ENCODE measurements at places on chromosomes 5 and 9. TPM values are rescaled to one million over a fixed set of nuclear protein-coding genes. Genes with fewer than 3 reads are reported as not detected.
A peak's percentile ranks its signal among the peaks of the same experiment; 100 is the strongest.

PCDHB13 gene
- polyA plus RNA-seq = 1.9 TPM

CATSPER3 gene
- polyA plus RNA-seq = 1.7 TPM

FAM200C gene
- 3.3 TPM for polyA plus RNA-seq

DMRT2 gene
- polyA plus RNA-seq = 0.07 TPM

BHMT2 gene
- 1.4 TPM for polyA plus RNA-seq

DNA sequence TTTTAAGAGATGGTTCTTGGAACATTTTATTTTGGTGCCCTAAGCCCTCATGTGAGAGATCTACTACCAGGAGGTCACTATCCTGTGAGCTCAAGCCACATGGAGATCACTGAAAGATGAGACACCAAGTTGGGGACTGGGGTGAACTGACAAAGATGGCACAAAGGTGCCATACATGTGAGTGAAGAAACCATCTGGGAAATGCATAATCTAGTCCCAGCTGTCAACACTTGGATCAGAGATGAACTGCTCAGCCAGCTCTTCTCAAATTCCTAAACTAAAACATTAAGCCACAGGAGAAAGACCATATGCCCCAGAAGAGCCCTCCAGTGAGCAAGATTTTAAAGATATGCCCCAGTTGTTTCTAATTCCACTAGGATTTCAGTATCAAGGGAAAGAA, 22.2 kb upstream of the MYOT start:
- H3K4me3 ChIP-seq = no peak overlapping the region
- no peaks in the 10 kb centered on the region for H3K36me3 ChIP-seq
- no peak for DNase-seq
- H3K27ac ChIP-seq = no peak overlapping the region
- no peaks in the 10 kb centered on the region for H3K27me3 ChIP-seq
- H3K4me1 ChIP-seq = no peaks in the 10 kb centered on the region

DNA sequence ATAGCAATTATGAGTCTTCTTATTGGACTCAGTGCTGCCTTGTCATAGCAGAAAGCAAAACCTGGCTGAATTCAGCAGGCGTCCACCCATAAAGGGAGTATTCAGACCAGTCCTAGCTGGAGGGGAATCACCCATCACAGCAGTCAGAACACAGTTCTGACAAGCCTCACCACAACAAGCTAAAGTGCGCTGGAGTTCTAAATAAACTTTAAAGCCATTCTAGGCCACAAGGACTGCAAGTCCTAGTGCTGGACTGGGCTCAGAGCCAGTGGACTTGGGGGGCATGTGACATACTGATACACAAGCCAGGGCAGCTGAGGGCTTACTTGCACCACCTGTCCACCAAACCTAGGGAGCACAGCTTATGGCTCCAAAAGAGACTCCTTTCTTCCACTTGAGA, 115.3 kb upstream of the PCSK5 start:
- no peak overlapping the region for H3K27ac ChIP-seq
- no peak for DNase-seq
- no peak overlapping the region for H3K4me3 ChIP-seq
- no peaks in the 10 kb centered on the region for H3K27me3 ChIP-seq
- H3K36me3 ChIP-seq = no peaks in the 10 kb centered on the region

GRCh38 chr9:137461663-137462395, 2.7 kb upstream of the NSMF start:
- no peaks in the 10 kb centered on the region for H3K27me3 ChIP-seq
- no peak overlapping the region for H3K4me3 ChIP-seq
- H3K36me3 ChIP-seq = no peaks in the 10 kb centered on the region
- H3K27ac ChIP-seq = no peak overlapping the region
- H3K4me1 ChIP-seq = no peaks in the 10 kb centered on the region
- peak; percentile 81 for DNase-seq

GRCh38 chr5:57302164-57302563, 128.3 kb downstream of the GPBP1 start:
- DNase-seq = no peak
- no peak overlapping the region for H3K27ac ChIP-seq
- H3K4me1 ChIP-seq = no peaks in the 10 kb centered on the region
- H3K27me3 ChIP-seq = no peaks in the 10 kb centered on the region
- H3K36me3 ChIP-seq = no peaks in the 10 kb centered on the region

DNA sequence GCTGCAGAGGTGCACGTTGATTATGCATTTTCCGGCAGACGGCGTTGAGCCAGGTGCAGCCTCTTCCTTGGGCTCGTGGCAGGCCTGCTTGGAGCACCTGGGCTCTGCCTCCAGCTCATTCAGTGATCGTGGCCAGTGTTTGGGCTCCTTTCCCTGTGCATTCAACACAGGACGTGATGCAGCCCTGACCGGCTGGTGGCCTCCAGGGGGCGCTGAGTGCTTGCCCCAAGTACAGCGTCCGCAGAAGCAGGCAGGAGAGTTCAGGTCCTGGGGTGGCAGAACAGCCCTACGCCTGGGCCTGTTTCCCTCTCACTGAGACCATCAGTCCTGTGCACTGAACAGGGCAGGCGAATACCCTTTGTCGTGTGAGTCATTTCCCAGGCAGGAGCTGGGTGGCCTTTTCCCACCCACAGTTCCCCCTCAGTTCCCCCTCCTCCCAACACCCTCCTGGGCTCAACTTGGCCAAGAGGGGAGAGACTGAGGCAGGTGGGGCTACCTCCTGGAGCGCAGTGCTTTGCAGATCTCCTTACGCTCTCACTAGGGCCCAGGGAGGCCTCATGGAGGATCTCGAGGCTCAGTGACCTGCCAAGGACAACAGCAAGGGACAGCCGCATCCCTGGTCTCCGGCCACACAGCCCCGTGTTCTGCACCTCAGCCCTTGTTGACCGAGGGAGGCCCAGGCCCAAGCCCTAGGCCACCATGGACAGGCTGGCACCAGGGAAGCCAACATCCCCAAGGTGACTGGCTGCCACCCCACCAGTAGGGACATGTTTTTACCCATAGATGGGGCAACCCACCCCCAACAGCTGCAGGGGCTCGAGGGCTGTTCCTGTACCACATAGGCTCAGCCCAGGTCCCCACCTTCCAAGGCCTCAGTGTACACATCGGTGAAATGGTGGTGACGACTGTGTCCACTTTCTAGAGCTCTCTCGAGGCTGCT, 52.9 kb downstream of the LRSAM1 start:
- H3K27ac ChIP-seq = no peak overlapping the region
- H3K4me1 ChIP-seq = no peaks in the 10 kb centered on the region
- H3K27me3 ChIP-seq = no peaks in the 10 kb centered on the region
- peaks cover 10% of the 10 kb centered on the region for H3K36me3 ChIP-seq
- H3K4me3 ChIP-seq = no peak overlapping the region

DNA sequence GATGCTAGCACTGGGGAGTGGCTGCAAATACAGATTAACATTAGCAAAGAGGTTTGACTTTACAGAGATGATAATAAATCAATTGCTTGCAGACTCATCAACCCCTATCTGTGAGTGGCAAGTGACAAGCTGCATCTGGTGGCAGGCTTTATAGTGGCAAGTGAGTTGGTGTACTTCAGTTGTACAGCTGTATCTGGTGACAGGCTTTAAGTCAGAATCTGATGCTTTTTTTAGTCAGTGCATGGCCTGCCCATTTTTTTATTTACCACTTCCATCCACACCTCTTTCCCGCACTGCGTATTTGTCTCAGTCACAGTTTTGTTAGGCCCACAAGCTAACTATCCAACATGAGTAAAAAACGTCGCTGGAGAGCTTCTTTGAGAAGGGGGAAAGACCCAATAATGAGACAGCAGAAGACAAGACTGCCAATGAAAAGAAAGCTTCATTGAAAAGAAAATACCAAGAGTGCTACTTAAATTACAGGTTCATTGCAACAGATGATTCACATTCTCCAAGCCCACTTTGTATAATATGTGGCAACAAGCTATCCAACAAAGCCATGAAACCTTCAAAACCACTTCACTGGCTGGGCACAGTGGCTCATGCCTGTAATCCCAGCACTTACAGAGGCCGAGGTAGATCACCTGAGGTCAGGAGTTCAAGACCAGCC, 23.1 kb downstream of the ANP32B start:
- no peaks in the 10 kb centered on the region for H3K27me3 ChIP-seq
- H3K4me1 ChIP-seq = peaks cover 11% of the 10 kb centered on the region
- H3K36me3 ChIP-seq = peaks cover 8% of the 10 kb centered on the region

DNA sequence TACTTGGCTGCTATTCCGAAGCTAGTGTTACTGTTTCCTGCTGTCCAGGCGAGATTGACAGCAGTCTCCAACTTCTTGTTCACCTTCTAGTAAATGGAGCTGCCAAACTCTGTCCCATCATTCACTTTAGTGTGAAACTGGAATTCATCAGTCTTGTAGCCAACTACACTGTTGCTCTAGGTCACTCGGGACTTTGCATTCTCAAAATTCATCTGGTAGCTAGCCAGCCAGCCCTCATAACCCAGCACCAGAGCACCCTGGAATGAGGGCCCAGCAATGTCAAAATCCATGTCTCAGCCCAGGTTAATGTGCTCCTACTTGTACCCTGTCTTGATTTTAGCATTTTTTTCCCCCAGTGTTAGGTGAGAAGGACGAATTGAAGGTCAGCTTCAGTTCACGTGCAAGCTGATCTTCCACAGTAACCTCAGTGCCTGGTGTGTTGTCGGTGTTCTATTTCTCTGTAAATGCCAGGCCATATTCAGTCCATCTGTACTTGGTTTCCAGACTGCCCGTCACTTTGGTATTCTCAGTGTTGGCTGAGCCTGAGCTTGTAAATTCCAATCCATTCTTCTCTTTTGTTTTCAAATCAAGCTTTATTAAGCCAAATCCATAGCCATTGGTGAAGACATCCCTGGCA, 28.9 kb downstream of the ZNF169 start:
- no peaks in the 10 kb centered on the region for H3K4me1 ChIP-seq
- no peak overlapping the region for H3K27ac ChIP-seq
- H3K36me3 ChIP-seq = no peaks in the 10 kb centered on the region
- no peaks in the 10 kb centered on the region for H3K27me3 ChIP-seq

DNA sequence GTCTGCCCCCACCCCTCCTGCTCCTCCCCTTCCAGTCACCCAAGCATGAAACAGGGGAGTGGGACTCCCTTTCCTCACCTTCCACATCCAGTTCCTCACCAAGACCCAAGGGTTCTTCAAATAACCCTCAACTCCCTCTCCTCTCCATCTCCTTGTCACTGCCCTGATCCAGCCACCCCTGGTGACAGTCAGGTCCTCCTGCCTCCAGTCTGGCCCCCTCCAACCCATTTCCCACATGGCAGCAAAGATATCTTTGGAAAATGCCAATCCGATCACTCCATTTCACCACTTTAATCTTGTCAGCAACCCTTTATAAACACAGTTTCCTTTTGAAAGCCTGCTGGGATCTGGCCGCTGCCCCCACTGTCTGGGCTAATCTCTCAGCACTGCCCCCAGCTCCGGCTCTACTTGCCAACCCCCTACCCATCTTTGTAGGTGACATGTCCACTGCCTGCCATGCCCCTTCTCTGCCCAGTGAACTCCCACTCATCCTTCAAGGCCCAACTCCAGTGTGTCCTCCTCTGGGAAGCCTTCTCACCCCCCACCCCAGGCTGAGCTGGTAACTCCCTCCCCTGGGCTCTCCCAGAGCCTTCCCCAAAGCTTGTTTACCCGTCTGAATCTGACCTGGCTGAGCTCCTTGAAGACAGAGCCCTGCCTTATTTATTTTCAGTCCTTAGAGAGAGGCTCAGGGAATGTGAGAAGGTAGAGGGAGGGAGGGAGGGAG, 781 bp upstream of the MYOZ3 start:
- H3K27me3 ChIP-seq = no peaks in the 10 kb centered on the region
- no peaks in the 10 kb centered on the region for H3K4me1 ChIP-seq
- H3K36me3 ChIP-seq = no peaks in the 10 kb centered on the region
- H3K27ac ChIP-seq = no peak overlapping the region

DNA sequence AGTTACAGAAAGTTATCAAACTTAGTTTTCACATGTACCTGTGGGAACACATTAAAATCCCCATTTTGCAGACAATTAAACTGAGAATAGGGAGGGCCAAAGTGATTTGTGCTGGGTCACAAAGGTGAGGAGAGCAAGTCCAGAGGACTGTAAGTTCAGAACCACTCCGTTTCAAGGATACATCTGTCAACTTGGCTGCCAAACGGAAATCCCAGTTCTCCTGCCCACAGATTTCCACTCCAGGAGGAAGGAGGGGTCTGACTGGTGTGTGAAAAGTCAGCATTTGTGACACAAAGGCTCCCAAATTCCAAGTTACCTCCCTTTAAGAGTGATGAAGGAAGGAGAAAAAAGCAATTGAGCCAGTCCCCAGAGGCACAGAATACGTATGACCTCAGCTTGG, 42.3 kb downstream of the PRELID2 start:
- H3K27me3 ChIP-seq = no peaks in the 10 kb centered on the region
- no peaks in the 10 kb centered on the region for H3K36me3 ChIP-seq
- H3K27ac ChIP-seq = no peak overlapping the region
- H3K4me1 ChIP-seq = no peaks in the 10 kb centered on the region
- H3K4me3 ChIP-seq = no peak overlapping the region
- DNase-seq = no peak

Measured in pancreas (tissue), 10 donors.